Right lobe of liver (tissue), 6 donors: ENCODE measurements at places on chromosomes 16 and 17. TPM values are rescaled to one million over a fixed set of nuclear protein-coding genes. Genes with fewer than 3 reads are reported as not detected.

DNA sequence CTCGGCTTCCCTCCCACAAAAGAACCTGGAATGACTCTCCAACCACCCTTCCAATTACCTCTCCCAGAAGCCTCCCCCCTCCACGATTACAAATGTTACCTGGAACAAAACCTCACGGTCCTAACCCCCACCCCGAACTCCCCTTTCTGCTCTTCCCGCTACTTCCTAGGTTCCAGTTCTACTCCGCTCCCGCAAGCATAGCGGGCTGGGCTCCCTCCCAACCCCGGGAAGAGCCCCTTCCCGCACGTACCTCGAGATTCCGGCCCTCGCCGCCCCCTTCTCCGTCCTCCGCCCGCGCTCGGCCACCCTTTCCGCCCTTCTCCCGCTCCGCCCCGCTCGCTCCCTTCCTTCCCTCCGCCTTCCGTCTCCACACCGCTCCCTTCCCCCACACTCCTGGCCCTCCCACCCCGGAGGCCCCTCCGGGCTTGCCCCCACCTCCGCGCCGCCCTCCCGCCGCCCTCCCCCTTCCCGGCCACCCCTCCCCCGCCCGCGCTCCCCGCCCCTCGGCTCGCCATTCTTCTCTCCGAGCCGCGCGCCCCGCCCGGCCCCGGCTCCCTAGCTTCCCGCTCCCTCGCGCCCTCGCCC lies 457 bp downstream of the CHTF8 start:
- DNase-seq, result peak; percentile 88

GRCh38 chr16:87844120-87844733 lies 25.1 kb downstream of the SLC7A5 start:
- peak; percentile 73 for DNase-seq

DNA sequence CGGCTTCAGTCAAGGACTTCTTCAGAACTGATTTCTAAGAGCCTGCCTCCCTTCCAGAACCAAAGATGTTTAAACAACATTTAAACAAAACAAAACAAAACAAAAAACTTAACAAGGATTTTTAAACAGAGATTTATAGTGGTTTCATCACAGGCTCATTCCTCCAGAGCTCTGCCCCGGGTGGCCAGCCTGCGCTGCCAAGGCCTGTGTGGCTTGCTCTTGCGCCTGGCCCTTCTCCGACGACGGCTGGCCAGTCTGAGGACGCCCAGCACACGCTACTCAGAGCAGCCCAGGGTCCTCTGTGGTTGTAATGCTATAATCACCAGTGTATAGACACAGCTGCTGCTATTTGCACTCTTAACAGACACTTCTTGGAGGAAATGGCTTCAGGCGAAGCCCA lies 307.2 kb upstream of the MYOCD start:
- DNase-seq, result no peak

GRCh38 chr17:58232707-58233156 lies 5.7 kb upstream of the LPO start:
- no peak for DNase-seq

GRCh38 chr17:41892021-41892376 lies 26.8 kb downstream of the ACLY start:
- no peak for DNase-seq

DNA sequence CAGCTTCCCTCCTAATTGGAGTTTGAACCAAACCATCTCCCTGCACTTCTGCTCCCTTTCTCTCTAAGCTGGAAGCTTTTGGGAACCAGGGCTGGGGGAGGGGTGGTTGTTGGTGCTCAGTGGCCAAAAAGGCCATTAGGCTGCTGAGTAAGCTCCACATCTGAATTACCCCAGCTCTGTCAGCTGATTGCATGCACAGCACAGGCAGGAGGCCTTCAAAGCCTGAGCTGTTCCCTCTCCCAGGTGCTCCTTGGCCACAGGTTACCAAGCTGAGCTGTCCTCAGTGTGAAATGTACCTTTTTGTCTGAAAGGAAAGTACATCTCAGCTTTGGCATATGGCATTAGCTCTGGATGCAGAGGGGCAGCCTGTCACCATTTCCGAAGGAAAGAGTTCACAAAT lies 6.2 kb upstream of the TBKBP1 start:
- DNase-seq, result no peak

DNA sequence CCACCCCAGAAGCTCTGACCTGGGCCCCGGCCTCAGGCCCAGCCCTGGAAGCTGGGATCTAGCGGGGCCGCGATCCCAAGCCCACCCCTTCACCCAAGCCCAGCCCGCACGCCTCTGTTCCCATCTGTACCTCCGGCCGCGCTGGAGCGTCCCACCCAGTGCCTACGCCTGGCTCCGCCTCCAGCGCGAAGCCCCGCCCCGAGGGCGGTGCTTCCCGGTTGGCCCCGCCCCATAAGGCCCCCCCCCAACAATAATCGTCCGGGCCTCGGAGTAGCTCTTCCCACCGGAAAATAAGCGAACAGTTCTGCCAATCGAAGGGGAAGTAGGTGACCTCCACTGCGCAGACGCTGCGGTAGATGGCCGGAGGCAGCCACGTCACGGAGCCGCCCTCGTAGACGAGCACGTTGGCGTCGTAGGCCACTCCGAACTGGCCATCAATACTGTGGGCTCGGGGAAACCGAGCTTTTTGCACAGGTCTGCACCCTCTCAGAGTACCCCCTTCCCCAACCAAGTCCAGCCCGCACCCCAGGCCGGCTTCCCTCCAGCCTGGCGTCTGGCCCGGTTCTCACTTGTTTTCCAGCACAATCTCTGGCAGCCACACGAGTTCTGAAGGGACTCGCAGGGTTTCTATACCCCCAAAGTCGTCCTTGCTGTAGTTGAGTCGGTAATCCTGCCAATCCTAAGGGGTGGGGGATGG lies 1.1 kb downstream of the CHRNE start:
- peak; percentile 68 for DNase-seq

- DNase-seq, result no peak
Observed at GRCh38 chr17:18992454-18993130, 12.0 kb downstream of the FAM83G start.

DNA sequence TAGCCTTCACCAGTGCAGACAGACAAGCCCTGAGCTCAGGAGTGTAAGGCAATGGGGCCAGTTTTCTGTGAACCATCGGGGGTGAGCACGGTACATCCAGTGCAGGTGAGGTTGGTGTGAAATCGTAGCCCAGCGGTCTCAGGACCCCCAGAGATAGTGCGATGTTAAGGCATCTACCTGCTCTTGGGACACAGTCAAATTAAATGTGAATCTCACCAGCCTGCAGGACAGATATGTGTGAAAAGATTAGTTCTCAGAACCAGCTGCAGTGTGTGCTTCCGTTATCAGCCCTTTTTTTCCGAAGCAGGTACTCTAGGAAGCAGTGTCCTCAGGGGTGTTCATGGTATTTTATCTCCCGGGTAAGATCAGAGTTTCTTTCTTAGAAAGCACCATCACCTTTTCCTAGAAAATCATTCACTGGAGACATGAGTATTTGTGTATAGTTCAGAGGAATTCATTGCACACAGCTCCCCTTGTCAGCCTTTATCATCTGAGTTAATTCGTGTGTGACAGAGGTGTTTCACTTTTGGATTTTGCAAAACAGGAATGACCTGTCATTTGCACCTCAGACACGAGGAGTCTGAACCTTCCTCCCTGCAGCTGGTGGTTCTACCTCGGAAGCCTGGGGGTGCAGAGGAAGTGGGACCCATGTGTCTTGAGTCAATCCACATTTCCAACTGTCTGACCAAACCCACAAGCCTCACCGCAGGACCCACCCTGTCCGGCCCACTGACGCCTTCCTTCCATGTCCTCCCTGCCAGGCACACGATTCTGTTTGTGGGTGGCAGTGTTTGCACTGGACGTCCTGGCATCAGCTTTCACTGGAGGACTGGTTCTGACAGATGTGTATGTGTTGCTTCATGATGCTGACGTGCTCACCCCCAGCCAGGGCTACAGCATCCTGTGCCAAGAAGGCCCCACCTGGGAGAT lies 107.8 kb downstream of the CLEC16A start:
- no peak for DNase-seq

DNA sequence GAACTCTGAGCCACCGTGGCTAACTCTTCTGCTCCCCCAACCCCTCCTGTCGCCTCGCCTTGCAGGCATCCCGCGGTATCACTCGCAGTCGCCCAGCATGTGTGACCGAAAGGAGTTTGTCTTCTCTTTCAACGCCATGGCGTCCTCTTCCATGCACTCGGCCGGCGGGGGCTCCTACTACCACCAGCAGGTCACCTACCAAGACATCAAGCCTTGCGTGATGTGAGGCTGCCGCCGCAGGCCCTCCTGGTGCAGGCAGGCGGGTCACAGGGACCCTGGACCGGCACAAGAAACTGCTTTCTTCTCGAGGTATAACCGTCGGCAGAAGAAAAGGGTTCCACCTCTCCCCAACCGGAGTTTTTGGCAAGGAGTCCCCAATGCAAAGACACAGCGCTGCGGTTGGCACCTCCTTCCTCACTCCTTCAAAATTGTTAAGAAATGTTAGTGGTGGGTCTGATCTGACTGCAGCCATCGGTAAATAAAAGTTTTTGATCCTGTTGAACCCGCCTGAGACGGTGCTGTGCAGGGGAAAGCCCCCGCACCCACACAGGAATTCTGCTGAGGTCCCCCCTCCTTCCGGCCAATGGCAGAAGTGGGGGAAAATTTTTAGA lies 2.6 kb downstream of the FOXF1 start:
- no peak for DNase-seq

- DNase-seq, result no peak
Observed at GRCh38 chr16:75416904-75417565, 16.3 kb downstream of the CFDP1 start.

DNA sequence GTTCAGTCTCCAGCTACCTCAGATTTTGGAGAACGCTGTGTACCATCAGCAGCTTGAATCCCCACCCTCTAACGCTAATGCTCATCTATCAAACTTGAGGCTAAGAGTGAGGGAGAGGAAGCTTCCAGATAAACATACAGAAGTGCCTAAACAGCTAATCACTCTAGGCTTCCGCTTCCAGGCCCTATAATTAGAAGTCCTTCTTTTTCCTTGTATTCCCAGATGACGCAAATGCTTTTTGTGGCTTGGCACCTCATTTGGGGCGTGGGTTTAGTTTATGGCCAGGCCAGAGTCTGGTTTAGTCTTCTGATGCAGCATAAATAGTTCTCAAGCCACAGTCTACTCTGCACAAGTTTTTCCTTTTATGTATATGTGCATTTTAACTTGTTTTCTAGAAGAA lies 263.4 kb downstream of the BCAS3 start:
- DNase-seq, result no peak

- no peak for DNase-seq
Observed at GRCh38 chr17:82018152-82018988, 4.3 kb downstream of the CENPX start.

GRCh38 chr17:45231481-45232116 lies 9.9 kb downstream of the FMNL1 start:
- DNase-seq, result no peak

The SYNGR2 gene
- 48.8 TPM for total RNA-seq

The BAIAP3 gene
- total RNA-seq, result 5.6 TPM

The IRX5 gene
- not detected for total RNA-seq

The TEFM gene
- 8.3 TPM for total RNA-seq

The C17orf100 gene
- total RNA-seq, result 1.6 TPM

The MMP25 gene
- total RNA-seq, result 2.0 TPM

The SEC14L5 gene
- not detected for total RNA-seq

The PIRT gene
- not detected for total RNA-seq
